ENCODE measurements at places on chromosomes 2 and 18.

GRCh38 chr2:37654932-37655841 lies 16.3 kb downstream of the CDC42EP3 start:
- DNase-seq, result no peak

- no peak for DNase-seq
Measured at GRCh38 chr2:97698530-97698929, 14.8 kb upstream of the ZAP70 start.

- DNase-seq, result no peak
Measured at GRCh38 chr2:223998948-223999347, 40.1 kb downstream of the SERPINE2 start.

GRCh38 chr2:75545387-75545786 lies 15.4 kb downstream of the EVA1A start:
- no peak for DNase-seq

DNA sequence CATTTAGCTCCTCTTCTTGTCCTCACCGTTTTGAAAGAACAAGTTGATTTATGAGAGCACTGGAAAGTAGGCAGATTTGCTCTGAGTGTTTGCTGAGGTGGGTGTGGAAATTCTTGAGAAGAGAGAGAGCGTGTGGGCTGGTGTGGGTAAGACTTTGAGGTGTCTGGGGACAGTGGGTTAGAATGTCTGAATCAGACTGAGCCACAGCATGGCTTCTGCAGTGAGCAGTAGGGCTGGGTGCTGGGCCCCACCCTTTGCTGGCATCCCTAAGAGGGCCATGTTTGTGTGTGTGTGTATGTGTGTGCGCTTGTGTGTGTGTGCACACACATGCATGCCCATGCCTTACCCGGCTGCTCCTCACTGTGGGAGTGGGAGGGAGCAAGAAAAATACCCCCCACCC lies 63.7 kb downstream of the COPS8 start:
- DNase-seq, result no peak

GRCh38 chr2:44245083-44245861 lies 30.0 kb upstream of the SLC3A1 start:
- no peak for DNase-seq

GRCh38 chr2:12819103-12819475 lies 102.4 kb downstream of the TRIB2 start:
- DNase-seq, result peak; percentile 90

- DNase-seq, result no peak
Measured at GRCh38 chr18:62788111-62788510, 72.8 kb downstream of the PHLPP1 start.

DNA sequence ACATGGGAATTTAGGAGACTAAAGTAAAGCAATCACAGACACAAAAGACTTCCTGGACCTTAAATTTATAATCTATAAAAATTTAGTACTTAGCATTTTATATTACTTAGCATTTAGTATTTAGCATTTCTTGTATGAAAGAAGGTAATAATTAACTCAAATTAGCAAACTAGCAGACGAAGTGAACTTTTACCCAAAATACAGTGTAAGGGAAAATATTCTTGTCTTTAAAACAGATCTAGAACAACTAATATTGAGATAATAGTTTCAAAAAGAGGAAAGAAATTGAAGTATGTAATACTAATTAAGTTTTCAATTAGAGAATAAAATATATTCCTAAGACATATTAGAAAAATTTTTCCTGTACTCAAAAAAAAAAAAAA lies 134.5 kb upstream of the ZNF804A start:
- no peak for DNase-seq

GRCh38 chr18:69109686-69110085 lies 291.0 kb upstream of the DOK6 start:
- no peak for DNase-seq

GRCh38 chr2:37769551-37769950 lies 98.1 kb upstream of the CDC42EP3 start:
- no peak for DNase-seq

DNA sequence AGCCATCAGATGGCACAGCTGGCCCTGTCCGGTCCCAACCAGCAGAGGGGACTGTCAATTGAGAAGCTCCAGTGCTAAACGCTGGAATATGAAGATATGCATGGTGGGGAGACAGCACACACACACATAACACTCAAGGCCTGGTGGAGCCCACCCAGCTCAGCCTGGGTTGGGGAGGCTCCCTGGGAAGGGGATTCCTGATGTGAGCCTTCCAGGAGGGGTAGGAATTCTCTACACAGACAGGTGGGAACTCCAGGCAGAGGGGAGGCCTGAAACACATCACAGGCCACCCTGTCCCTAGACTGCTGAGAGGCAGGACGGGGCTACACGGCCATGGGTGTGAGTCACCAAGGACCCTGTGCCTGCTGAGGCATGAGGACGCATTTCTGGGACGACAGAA lies 49.4 kb upstream of the SH3RF3 start:
- no peak for DNase-seq

DNA sequence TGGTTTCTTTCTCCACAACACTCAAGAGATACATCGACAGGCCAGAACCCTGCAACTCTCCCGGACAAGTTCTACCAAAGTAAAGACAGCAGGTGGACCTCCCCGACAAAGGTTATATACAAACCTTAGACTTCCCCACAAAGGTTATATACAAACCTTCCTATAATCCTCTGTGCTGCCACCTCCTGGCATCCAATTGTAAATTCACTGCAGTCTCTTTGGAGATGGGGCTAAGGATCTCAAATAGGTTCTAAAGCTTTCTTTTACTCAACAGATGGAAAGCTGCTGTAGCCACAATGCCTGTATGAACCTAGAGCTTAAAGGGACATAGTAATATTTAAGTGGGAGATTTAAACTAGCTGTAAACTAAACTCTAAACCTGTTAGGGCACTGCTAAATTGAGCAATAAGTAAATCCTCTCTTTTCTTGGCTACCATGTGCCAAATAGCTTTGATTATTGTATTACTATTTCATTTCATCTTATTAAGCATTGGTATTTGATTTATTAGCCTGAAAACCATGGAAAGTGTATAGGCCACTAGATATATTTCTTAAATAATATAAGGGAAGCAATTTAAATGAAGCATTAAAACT lies 9.8 kb upstream of the MREG start:
- no peak for DNase-seq

DNA sequence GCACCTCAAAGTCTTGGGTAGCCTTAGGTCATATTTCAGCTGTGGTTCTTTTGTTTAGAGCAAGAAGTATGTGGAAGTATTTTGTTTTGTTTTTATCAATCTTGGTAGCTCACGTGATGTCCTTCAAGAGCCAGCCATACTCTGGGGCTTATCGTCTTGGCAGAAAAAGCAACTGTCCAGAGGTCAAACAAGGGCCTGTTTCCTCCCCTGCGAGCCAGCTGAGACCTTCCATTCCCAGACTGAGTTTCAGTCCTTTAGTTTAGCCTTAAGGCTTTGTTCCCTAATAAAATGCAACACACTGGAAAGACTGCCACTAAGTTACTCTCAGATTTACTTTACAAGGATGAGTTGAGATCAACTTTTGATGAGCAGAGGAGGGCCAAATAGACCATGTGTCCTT lies 63.5 kb downstream of the TXNL1 start:
- DNase-seq, result no peak

GRCh38 chr2:113158884-113159553 lies 14.8 kb upstream of the PSD4 start:
- DNase-seq, result no peak

GRCh38 chr2:96964221-96964905 lies 22.0 kb downstream of the FAM178B start:
- DNase-seq, result no peak

DNA sequence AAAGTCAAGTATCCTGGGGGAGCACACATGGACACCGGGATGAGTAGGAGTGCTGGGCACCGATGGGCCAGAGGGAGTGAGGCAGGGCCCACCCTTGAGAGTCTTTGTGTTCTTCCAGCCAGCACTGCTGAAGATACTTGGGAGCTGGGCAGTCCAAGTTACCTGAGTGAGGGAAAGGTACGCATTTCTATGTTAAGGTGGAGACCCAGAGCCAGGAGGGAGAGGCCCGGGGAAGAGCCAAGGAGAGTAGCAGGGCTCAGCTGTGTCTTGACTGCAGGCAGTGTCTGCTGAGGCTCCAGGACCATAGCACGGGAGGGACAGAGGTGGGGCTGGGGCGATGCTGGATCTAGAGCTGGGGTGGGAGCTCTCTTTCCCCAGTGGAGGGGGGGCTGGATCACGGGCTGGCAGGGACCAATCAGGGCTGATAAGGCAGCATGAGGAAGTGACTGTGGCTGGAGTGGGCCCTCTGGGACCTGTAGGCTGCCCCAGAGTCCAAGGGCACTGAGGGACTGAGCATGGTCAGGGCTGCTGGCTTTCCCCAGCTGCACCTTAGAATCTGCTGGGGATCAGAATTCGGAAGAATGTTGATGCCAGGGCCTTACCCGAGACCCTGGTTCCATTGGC lies 289.2 kb downstream of the PHLPP1 start:
- no peak for DNase-seq

DNA sequence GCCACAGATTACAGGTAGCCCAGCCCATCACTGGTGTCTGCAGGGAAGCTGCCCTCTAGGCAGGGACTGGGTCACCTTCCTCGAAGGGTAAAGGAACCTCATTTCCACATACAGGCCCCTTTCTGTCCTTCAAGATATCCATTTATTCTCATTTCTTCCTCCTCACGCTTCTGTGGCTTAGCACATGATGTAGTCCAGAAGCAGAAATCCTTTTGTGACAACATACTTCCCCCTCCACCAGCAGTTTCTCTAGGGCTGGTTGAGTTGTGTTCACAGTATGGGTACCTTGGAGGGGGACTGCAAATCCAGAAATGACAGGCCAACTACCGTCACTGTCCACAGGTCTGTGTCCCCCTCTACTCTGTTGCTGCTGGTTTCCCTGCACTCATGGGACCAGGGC lies 364.9 kb downstream of the ANAPC1 start:
- no peak for DNase-seq

DNA sequence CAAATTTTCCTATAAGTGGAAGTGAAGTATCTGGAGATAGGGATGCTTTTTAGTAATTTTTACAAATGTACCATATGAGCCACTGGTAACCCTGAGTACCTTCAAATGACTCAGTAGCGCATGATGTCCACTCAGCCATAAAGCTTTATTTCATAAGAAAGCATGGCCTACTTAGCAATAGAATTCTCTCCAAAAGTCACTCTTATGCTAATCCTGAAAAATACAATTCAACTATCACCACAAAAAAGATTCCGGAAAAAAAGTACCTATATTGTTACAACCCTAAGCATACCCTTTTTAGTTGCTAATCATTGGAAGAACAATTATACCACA lies 732.2 kb downstream of the SOCS6 start:
- DNase-seq, result no peak

GRCh38 chr2:19772981-19773380 lies 128.8 kb downstream of the TTC32 start:
- no peak for DNase-seq

GRCh38 chr2:126467367-126468054 lies 188.4 kb upstream of the GYPC start:
- DNase-seq, result no peak

DNA sequence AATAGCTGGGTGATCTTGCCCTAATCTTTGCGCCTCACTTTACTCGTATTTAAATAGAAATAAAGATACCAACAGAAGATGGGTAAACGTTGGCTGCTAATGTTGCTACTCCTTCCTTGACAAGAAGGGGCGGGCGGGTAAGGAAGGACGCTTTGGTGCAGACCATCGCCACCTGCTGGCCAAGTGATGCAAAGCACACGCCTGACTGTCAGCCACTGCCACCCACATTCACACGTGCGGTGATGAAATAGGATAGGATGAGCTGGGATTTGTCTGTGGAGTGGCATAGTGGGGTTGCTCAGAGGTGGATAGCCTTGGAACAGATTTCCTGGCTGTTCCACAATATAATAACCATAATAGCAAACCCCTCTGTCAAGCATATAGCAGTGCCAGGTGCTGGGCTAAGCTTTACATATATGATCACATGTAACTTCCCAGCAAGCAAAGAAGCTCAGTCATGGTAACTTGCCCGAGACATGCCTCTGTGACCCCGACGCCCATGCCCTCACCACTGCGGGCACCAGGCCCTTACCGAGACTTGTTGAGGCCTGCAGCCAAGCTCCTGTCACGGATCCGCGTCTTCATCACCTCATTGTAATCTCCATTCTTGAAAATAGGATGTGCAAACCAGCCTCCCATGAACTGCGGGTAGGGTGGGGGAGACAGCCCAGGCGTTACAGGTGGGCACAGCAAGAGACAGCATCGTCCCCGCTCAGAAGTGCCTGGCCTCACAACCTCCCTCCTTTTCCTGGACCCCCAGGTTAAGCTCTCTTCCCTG lies 39.3 kb downstream of the LCT start:
- DNase-seq, result peak; percentile 47

DNA sequence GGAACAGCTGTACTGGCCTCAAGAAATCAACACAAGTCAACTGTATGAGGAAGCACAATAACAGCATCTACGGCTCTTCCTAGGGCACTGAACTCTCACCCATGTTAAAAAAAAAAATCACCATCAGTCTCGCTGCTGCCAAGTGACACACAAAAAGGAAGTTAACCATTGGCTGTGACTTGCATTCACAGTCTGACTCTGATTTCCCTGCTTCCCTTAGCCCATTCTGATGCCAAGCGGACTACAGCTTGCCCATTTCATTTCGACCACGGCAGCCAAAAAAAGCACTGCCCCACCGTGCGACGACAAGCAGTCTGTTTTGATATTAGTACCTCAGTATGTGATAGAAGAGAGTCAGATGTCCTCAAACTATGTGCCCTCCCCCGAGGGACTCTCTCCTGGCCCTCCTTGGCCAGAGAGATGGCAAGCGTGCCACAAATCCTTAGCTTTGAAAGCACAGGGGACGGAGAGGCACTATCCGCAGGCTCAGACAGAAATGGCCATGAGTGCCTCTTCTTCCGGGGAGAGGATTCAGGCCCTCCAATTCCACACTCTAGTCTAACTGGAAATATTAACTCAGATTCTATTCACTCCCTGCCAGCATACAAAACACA lies 250.0 kb downstream of the TCF4 start:
- no peak for DNase-seq

DNA sequence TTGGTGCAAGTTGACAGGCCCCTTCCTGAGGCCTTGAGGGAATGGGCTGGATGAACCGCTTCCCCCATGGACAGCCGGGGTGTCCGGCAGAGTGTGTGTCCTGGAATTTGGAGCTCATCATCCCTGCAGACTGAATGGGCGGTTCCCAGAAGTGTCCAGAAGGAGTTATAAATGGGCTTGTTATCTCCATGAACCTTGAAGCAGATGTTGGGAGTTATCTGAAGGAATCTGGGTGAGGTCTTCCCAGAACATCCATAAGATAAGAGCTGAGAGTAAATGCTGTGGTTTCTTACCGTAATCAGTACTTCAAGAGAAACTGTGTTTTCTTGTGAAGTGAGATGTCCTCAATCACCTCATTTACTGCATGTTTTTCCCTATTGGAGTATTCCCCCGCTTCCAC lies 21.1 kb downstream of the PLB1 start:
- DNase-seq, result no peak

DNA sequence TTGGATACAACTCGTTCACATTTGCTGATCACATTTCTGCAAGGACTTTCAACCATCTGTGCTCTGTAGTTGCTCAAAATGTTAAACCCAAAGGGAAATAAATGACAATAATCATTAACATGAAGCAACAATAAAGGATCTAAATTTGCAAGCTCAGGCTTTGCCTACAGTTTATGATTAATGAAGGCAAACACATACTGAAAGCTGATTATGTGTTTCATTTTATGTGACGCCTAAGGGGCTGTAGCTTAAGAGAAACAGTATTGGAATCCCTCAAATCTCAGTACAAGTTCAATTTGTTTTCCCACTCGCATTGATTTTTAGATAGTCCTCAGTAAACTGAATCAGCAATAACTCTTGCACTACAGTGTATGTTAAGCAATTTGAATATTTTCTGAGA lies 160.3 kb upstream of the FSIP2 start:
- DNase-seq, result no peak

GRCh38 chr2:4486971-4487370 lies 783.6 kb downstream of the DCDC2C start:
- DNase-seq, result no peak

Data from HFF-Myc (cell line).